Thoracic aorta (tissue), 2 donors: ENCODE measurements at places on chromosomes 6 and 20. TPM values are rescaled to one million over a fixed set of nuclear protein-coding genes. Genes with fewer than 3 reads are reported as not detected.

GRCh38 chr6:143739341-143739851 lies 61.6 kb downstream of the PHACTR2 start:
- DNase-seq, result no peak

GRCh38 chr20:41476446-41476845 lies 109.8 kb upstream of the EMILIN3 start:
- DNase-seq, result no peak

DNA sequence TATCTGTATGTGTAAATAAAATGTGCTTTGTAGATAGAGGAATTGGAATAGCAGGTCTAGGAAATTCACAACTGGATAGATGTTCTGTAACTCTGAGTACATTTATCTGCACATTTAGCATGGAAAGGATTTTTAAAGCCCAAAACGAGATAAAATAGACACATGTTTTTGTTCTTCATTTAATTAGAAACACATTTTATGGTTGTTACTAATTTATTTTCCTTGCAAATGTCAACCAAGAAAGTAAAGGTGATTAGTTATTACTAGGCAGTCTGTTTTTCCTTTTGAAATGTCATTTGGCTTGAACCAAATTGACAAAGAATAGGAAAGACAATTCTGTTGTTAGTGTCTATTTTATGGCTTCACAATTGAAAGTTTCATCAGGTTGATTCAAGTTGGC lies 769 bp downstream of the PRL start:
- DNase-seq, result no peak

FNDC11 gene
- total RNA-seq, result not detected

DNA sequence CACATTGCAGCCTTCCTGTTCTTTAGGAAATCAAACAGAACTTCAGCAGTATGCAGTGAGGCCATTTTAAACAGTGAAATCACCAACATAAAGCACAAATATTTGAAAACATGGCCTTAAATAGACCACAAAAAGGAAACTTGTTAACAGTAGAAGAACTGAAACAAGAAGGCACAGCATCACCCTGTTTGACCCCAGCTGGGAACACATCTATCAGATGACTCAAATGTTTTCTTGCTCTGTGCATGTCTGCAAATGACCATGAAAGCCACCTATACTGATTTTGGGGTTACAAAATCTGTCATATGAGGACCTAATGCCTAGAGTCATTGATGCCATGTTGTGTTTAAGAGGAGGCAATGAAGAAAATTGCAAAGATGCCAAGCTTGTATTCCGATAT lies 123.8 kb upstream of the ADGRF1 start:
- no peak for DNase-seq

TCFL5 gene
- 6.2 TPM for total RNA-seq
